ENCODE measurements at places on chromosomes 3 and 15.

- no peak for DNase-seq
These were observed 101.9 kb upstream of the ICE2 start for GRCh38 chr15:60580650-60581376.

GRCh38 chr3:146498002-146498736 is 28.8 kb upstream of the PLSCR2 start:
- no peak for DNase-seq

GRCh38 chr3:154015307-154015706 is 105.9 kb upstream of the ARHGEF26 start:
- DNase-seq: no peak

GRCh38 chr15:30923429-30923828 is 19.7 kb downstream of the FAN1 start:
- DNase-seq: no peak

DNA sequence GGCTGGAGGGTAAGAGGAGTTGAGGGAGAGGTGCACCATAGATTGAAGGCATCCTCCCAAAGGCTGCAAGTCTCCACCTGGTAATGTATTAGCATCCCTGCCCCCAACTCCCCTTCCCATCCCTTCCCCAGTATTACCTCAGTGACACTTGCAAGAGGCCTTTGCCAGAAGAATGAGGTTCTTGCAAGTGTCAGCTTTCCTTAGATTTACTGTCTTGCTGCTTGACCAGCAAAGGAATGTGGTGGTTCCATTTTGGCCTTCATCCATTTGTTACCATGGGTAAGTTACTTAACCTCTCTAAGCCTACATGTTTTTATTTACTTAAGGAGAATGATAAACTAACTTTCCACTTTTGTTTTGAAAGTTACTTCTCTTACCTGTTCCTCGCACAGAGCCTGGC is 108.9 kb downstream of the LRTM1 start:
- DNase-seq: no peak

DNA sequence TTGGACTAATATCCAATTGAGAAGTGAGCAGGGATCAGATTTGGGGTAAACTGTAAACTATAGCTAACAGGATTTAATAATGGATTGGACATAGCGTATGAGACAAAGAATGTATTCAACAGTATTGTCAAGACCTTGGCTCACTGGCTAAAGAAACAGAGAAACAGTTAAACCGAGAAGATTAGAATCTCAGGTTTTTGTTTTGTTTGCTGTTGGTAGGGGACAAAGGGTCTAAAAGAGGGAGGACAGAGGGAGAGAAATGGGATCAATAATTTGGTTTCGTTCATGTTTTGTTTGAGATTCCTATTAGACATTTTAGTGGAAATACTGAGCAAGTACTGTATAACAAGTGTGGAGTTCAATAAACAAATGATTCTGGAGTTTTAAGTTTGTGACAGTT is 28.6 kb downstream of the CLDN1 start:
- DNase-seq: no peak

DNA sequence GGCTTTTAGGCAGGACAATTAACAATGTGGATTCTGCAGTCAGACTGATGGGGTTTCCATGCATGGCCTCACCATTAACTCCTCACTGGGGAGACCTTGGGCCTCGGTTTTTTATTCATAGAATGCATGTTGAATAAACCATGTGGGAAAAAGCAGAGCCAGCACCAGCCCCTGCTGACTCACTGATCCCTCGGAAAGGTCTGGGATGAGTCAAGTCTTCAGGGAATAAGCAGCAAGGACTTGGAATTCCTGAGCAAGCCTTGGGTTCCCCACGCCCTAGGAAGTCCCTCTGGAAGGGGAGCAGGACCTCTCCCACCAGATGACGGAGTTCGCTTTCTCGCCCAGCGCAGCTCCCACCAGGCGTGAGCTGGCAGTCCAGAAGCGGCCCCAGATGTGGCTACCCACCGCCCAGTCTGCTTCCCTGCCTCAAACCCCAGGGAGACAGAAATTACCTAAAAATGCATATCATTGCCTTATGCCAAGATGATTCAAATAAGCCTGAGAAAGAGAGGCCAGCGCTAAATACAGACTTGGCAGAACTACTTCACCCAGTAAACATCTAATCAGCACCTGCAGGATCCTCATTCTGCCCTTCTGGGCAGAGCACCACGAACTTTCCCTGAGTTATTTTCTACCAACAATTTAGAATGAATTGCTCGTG is 45.4 kb downstream of the BTD start:
- DNase-seq: peak; percentile 98

GRCh38 chr3:61819861-61820260 is 258.5 kb downstream of the PTPRG start:
- no peak for DNase-seq

DNA sequence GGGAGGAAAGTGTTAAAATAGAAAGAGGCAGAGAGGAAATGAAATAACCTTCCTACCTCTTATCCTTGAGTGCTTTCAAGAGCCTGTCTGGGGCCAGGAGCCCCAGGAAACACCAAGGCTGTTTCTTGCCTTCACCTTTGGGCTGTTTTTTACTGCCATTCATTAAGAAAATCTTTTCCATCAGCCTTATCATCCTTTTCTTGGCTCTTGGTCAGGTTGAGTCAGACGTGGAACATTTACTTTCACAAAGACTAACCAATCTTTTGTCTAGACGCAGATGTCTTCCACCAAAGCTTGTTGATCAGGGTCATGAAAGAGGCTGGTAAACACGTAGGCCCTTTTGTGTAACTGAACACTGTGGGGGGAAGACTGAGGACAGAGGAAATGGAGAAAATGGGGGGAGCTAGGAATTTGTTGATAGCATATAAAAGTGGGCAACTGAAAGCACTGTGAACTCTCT is 151.0 kb upstream of the THBS1 start:
- peak; percentile 90 for DNase-seq

GRCh38 chr3:107206945-107207344 is 170.3 kb upstream of the CCDC54 start:
- DNase-seq: no peak

DNA sequence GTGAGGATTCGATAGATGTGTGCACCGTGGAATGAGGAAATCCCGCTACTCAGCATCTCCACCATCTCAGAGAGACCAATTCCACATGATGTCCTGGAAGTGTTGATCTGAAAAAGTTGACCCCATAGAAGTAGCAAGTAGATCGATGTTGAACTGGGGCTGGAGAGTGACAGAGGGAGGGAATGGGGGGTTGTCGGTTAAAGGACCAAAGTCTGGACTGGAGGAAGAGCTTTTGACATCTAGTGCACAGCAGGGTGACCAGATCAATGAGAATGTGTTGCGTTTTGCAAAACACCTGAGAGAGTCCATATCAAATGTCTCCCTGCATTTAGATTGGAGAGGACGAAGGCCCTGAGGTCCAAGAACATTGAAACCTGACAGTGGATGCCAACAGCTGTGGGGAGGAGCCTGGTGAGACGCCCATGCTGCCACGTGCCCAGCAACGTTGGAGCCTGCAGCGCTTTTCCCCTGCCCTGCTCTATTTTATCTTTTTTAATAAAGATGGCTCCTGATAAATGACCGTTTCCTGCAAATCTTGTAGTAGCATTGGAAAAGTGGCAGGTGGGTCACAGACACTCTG is 30.1 kb upstream of the RPL32 start:
- no peak for DNase-seq

GRCh38 chr15:87653646-87654045 is 602.9 kb downstream of the NTRK3 start:
- no peak for DNase-seq

DNA sequence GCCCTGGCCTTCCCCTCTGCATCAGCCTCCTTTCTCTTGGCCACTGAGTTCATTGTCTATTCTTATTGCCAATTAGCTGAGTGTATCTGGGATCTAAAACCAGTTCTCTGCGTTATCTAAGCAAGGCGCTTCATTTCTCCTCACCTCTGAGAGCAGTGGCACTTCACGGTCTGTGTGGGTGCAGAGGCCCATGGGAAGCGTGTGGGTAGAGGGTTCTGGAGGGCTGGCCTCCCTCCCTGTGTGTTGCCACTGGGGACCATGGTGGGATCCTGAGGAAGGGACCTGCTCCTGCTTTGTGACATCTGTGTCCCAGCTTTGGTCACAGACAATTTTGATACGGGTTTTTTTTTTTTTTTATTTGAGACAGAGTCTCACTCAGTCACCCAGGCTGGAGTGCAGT is 32.7 kb downstream of the EDEM1 start:
- no peak for DNase-seq

GRCh38 chr3:142929890-142930289 is 33.6 kb downstream of the PAQR9 start:
- no peak for DNase-seq

DNA sequence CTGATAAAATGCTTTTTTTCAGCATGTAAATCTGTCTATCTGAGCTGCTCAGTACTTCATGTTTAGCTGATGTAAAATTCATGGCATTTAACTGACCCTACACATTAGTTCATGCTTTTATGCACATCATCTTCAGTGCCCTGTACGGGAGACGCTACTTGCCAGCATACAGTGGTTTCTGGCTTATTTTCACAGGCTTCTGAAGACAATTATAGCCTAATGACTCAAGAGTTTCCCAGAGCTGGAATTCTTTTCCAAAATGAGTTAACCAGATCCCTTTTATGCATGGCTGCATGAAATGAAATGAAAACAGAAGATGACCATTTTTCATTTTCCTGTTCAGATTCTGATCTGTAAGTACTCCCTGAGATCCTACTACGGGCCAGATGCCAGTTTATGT is 1061.5 kb downstream of the ROBO2 start:
- DNase-seq: peak; percentile 84

GRCh38 chr15:69576035-69576526 is 123.5 kb downstream of the RPLP1 start:
- no peak for DNase-seq

DNA sequence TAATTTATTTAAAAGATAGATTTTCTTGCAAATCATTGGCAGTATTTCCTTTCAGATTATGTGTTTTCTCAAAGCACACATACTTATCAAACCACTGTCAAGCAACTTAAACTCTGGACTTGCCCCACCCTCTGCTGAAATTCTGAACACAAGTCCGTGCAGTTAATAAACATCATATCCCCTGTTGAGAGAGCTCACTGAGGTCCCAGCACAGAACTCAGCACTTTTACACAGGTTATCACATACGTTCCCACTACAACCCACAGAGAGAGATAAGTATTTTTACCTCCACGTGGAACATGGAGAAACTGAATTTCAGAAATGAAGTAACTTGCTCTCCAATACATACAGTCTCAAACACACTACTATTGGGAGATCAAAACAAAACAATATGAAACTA is 267.6 kb upstream of the IGF1R start:
- DNase-seq: no peak

GRCh38 chr15:51736751-51737521 is 519 bp downstream of the LYSMD2 start:
- no peak for DNase-seq

DNA sequence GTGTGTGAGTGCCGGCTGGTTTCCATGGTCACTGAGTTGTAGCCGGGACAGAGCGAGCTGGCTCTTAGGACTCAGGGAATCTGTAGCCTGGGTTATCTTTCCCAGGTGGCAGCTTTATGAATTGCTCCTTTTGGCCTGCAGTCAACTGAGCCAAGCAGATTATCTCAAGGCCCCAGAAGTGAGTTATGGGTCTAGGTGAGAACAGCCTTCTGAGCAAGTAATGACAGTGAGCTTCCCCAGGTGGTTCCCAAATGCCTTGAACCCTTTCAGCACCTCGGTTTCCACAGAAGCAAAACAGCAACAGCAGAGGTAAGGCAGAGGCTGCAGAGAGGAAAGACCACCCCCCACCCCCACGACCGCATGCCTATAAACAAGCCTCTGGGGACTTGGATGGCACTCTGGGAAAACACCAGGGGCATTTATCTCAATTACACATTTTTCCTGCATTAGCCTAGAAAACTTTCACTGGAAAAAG is 56.7 kb upstream of the DGKG start:
- DNase-seq: no peak

GRCh38 chr3:180188512-180189309 is 152.0 kb upstream of the PEX5L start:
- DNase-seq: no peak

DNA sequence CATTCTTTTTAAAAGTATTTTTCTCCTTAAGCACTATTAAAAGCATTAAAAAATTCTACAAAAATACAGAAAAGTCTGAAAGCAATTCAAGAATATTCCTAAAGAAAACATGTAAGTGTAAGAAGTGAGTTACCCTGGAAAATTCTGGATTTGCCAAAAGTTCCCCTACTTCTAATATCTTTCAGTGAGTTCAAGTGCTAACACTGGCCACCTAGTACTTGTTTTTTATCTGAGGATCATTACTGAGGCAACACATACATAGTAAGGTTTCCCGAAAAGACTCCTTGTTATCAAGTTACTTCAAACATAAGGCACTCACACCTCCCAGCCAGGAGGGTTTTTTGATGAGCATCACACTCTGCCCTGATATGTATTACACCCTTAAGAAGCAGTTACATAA is 158.4 kb downstream of the TIGIT start:
- no peak for DNase-seq

- DNase-seq: no peak
These were observed 114.6 kb downstream of the CCNL1 start for GRCh38 chr3:157045238-157045850.

GRCh38 chr3:147191795-147192385 is 214.5 kb downstream of the ZIC4 start:
- DNase-seq: peak; percentile 55

GRCh38 chr3:71503525-71504249 is 79.8 kb downstream of the FOXP1 start:
- peak; percentile 63 for DNase-seq

DNA sequence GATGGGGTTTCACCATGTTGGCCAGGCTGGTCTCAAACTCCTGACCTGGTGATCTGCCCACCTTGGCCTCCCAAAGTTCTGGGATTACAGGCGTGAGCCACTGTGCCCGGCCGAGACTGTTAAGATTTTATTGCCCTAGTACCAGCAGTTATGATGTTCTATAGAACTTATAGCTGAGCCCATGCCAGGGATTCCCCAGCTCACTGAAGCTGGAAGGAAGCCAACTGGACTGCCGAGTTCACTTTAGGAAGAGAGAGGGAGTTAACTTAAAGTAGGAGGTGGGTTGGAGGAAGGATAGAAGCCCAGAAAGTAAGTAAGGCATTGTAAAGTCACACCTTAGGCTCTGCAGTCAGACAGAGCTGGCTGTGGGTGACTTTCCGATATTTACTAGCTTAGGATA is 101.1 kb upstream of the BOC start:
- DNase-seq: no peak

DNA sequence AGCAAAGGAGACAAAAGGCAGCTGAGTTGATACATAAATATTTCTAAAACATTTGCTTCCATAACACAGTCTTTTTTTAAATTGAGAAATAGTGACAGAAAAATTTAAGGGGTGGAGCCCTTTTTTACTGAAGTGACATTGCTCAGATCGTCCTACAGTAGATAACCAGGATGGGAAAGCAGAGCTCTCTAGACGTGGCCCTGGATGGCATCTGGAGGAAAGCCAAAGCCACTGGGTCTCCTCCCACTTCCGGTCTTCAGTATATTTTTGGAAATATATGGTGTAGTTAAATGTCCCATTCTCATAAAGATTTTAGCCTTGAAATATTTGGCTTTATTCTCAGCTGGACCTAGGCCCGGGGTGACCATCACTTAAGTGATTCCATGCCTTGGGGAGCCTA is 326.1 kb downstream of the ZNF621 start:
- DNase-seq: no peak

GRCh38 chr3:38994251-38994650 is 57.5 kb downstream of the SCN11A start:
- no peak for DNase-seq

- DNase-seq: no peak
These were observed 56.3 kb downstream of the GPR171 start for GRCh38 chr3:151146731-151147091.

- no peak for DNase-seq
These were observed 416.5 kb downstream of the PLCL2 start for GRCh38 chr3:17301271-17301670.

GRCh38 chr3:32003380-32003779 is 21.8 kb downstream of the ZNF860 start:
- DNase-seq: no peak

Measured in non-pigmented ciliary epithelial cell (primary cell).